OCI-M1 (cell line): ENCODE measurements at places on chromosomes 5 and 9.

DNA sequence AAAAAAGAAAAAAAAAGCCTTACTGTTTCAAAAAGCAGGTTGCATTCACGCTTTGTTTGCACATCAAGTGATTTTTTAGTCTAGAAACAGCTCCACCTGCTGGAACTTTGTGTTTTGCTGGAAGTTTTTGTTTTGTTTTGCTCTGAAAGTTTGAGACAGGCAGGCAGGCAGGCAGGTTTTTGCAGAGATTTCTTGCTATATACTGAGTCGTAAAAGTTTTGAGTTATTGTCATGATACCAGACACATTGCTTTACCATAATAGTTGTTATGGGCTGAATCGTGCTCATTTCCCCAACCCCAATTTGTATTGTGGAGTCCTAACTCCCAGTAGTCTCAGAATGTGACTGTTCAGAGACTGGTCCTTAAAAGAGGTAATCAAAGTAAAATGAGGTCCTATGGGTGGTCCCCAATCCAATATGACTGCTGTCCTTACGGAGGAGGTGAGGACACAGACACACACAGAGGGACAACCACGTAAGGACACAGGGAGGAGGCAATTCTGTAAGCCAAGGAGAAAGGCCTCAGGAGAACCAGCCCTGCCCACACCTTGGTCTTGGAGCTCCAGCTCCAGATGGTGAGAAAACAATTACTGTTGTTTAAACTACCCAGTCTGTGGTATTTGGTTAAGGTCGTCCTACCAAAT lies 20.9 kb downstream of the OR2Y1 start:
- peak; percentile 79 for DNase-seq

DNA sequence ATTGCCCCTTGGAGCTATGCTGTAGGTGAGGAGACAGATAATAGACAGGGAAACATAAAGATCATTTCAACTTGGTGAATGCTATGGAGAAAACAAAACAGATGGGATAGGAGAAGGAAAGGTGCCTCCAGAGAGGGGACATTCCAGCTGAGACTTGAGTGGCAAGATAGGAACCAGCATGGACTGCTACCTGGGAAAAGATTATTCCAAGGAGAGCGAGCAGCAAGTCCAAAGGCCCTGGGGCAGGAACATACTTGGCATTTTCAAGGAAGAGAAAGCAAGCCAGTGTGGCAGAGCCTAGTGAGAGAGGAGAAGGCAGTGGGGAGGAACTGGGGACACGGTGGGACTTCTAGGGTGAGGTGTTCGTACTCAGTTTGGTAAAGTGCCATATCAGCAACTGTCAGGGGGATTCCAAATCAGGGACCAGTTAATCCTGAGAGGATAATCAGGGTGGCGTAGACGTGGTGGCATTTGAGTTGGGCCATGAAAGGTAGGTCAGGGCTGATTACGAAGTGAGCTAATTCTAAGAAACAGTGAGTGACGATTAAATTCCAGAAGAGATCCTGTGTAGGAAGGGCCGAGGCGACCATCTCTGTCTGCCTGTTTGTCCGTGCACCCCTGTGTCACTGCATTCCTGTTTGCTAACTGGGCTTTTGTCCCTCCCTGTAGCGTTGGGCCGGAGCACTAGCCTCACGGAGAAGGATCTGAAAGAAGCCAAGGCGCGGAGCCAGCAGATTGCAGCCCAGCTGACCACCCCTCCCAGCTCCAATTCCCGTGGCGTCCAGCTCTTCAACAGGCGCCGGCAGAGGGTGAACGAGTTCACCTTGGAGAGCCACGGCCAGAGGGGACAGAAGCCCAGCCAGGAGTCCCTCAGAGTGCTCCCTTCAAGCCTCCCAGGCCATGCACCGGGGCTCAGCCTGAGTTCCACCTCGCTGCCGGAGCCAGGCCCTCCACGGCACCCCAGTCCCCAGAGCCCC lies 7.1 kb downstream of the SYNPO start:
- no peak for DNase-seq

DNA sequence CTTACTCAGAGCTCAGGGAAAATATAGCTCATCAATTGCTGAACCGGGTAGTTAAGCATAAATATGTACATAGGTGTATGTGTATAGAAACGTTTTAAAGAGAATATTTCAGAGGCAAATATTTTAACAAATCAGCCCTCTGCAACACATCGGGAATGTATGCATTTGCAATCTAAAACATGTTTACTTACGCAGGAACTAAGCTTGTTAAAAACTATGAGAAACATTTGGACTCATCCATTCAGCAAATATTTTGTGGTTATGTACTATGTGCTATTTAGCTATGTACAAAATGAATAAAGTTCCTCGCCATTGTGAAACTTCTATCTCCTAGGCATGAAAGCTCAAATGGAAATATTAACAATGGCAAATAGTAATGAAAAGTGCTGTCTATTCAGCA lies 469.9 kb downstream of the ARHGEF28 start:
- DNase-seq: no peak

- no peak for DNase-seq
Measured at GRCh38 chr9:93048566-93049448, 9.7 kb upstream of the SUSD3 start.

DNA sequence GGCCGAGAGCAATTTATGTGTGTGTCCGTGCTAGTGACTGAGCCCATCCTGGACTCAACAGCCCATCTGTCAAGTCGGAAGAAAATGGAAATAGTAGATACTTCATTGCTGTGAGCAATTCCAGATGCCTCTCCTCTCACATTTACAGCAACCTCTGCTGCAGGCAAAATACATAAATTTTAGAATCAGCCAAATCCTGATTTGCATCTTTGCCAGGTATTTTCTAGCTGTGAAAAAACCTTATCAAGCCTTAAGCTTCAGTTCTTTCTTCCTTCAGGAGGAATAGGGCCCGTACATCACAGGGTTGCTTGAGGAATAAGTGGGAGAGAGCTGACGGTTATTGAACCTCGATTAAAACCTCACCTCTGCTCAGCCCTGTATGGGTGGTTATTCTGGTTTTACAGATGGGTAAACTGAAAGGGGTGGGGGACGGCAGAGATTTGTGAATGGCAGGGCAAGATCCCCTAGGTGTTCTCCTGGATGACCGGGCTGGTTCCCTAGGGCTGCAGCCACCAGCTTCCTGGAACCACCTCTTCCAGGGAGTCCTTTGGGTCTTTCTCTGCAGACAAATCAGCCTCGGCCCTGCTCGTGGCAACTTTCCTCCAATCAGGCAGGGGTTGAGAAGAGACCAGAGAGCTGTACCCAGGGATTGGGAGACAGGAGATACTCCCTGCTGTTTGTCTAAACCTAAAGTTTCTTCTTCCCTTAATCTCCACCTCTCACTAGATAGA lies 5.3 kb upstream of the MSX2 start:
- no peak for DNase-seq

GRCh38 chr9:17063535-17064135 lies 71.2 kb upstream of the CNTLN start:
- DNase-seq: peak; percentile 59

GRCh38 chr9:15277400-15278090 lies 29.5 kb downstream of the TTC39B start:
- DNase-seq: peak; percentile 64

GRCh38 chr9:136538599-136539426 lies 7.0 kb downstream of the NOTCH1 start:
- no peak for DNase-seq

- no peak for DNase-seq
Measured at GRCh38 chr5:72156946-72157624, 49.8 kb downstream of the MAP1B start.

DNA sequence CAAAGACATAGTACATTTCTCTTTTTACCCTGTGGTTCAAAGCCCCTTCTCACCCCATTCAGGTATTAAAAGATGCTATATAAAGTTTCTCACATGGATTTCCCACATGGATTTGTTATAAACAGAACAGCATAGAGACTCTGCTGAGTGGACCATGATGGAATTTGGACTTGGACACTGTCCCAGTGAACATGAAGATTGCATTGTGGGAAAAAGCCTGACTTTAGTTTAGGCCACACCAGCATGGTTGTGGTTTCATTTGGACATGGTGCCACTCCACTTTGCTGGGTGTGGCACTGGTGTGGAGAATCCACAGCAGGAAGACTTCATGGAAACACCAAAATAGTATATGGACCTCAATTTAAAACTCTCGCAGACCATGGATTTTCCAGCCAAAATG lies 124.6 kb downstream of the ARHGAP26 start:
- no peak for DNase-seq

- no peak for DNase-seq
Measured at GRCh38 chr5:128826275-128826674, 139.0 kb upstream of the SLC27A6 start.

GRCh38 chr9:38226491-38226951 lies 157.5 kb upstream of the SHB start:
- peak; percentile 70 for DNase-seq

GRCh38 chr9:37963936-37964739 lies 60.2 kb upstream of the SLC25A51 start:
- no peak for DNase-seq

- peak; percentile 41 for DNase-seq
Measured at GRCh38 chr9:116494815-116495634, 192.1 kb upstream of the TRIM32 start.
